ENCODE measurements at places on chromosomes 6 and 20.

DNA sequence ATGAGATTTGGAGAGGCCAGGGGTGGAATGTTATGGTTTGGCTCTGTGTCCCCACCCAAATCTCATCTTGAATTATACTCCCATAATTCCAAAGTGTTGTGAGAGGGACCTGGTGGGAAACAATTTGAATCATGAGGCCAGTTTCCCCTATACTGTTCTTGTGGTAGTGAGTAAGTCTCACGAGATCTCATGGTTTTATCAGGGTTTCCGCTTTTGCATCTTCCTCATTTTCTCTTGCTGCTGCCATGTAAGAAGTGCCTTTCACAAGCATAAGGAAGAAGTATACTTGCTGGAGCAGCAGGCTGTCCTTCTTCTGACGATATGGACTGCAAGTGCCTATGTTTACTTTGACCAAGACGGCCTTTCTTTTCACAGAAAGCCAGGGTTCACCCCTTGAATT is 270.5 kb downstream of the ESR1 start:
- DNase-seq: no peak

DNA sequence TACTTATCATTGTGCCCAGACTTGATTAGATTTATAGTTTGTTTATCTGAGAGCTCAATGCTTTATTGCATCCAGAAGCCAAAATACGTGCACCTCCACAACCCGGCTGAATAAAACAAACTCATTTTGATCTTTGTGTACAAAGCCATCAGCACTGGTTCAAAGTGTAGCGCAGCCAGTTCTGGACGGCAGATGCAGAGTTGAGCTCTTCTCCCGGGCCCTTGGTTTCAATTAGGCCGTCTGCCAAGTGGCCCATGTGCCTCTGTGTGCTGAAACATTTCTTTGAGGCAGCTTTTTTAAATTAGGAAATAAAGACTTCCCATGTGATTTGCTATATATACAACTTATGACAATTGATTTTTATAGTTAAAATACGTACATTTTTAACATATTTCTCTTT is 96.2 kb upstream of the RSPO3 start:
- DNase-seq: peak; percentile 37

- no peak for DNase-seq
Observed at GRCh38 chr6:137011406-137011805, 33.4 kb downstream of the IL20RA start.

DNA sequence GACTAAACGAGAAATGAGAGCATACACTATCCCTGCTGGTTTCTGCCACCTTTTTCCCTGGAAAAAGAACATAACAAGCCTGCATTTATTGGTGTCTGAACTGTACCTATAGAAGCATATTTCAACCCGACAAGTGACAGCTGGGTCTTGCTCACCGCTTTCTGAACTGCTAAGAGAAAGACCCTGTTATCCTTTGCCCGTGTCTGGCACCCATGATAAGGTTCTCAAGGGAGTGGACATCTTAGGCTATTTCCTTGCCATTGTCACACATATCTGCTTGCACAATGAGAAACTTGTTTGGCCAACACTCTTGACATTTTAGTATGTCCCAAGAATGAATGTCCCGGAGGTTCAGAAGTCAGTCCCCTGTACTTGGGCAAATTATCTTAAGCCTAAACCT is 19.3 kb downstream of the RIPOR2 start:
- no peak for DNase-seq

DNA sequence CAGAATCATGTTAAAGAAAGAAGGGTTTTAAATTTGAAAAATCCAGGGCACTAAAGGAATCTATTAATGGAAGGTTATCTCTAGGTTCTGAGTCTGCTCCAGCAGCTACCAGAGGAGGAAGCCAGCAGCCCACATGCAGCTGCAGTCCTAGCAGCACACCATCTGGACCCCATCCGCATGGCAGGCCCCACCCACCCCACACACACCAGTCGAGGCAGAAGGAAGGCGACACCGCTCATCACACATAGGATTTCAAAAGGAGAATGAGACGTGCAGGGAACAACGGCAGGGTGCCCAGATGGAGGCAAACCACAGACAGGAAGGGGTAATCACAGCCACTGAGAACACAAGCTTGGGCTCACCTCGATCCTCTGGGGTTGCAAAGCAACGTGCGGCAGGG is 78.9 kb downstream of the GINS1 start:
- no peak for DNase-seq

DNA sequence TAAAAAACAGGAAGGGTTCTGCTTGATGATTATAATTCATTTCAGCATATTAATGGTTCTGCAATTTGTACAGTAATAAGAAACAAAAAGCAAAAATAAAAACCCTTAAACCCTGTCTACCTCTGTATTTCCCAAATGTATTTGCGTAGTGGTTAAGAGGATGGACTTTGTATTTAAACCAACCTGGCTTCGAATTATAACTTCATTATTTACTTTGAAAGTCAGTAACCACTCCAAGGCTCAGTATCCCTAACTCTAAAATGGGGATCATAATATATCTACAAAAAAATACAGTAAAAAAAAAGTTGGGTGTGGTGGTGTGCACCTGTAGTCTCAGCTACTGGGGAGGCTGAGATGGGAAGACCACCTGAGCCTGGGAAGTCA is 21.4 kb downstream of the PERP start:
- no peak for DNase-seq

- DNase-seq: no peak
Observed at GRCh38 chr20:1001911-1002681, at the start of gene RSPO4. Gene RSPO4, minus strand, starts transcription at chr20:1002311. Its CDS starts 147 bp downstream, at chr20:1002164.

- peak; percentile 73 for DNase-seq
Observed at GRCh38 chr6:41712651-41713103, 22.7 kb downstream of the TFEB start.

- DNase-seq: no peak
Observed at GRCh38 chr6:1295420-1295819, 16.5 kb upstream of the FOXQ1 start.

DNA sequence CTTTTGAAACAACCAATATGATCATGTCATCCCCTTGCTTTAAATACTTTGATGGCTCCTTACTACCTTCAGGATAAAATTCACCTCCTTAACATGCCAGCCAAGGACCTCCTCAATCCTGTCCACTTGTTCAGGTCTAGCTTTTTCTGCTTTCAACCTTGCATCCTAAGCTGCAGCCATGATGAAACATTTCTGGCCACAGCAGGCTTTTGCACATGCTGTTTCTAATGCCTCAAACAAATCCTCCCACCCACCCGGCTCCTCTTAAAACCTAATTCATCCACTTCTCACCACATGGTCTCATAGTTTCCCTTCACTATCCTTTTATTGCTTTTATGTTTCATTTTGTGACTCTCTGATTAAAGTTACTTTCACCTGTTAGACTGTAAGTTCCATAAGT is 124.6 kb downstream of the MYB start:
- no peak for DNase-seq

Measured in NCI-H446 treated with DMSO at 0.1 percent for 48 hours (cell line).